ENCODE measurements at places on chromosomes 6 and 20. TPM values are rescaled to one million over a fixed set of nuclear protein-coding genes. Genes with fewer than 3 reads are reported as not detected.

The MYT1 gene
- total RNA-seq: not detected

GRCh38 chr6:118617417-118617816 lies 34.0 kb downstream of the CEP85L start:
- H3K27ac ChIP-seq: no peak overlapping the region
- H3K27me3 ChIP-seq: no peaks in the 10 kb centered on the region
- peaks cover 32% of the 10 kb centered on the region for H3K36me3 ChIP-seq
- H3K4me3 ChIP-seq: no peak overlapping the region
- peaks cover 13% of the 10 kb centered on the region for H3K4me1 ChIP-seq
- DNase-seq: no peak

The SLC17A2 gene
- total RNA-seq: 0.55 TPM

The LY86 gene
- 0.57 TPM for total RNA-seq

DNA sequence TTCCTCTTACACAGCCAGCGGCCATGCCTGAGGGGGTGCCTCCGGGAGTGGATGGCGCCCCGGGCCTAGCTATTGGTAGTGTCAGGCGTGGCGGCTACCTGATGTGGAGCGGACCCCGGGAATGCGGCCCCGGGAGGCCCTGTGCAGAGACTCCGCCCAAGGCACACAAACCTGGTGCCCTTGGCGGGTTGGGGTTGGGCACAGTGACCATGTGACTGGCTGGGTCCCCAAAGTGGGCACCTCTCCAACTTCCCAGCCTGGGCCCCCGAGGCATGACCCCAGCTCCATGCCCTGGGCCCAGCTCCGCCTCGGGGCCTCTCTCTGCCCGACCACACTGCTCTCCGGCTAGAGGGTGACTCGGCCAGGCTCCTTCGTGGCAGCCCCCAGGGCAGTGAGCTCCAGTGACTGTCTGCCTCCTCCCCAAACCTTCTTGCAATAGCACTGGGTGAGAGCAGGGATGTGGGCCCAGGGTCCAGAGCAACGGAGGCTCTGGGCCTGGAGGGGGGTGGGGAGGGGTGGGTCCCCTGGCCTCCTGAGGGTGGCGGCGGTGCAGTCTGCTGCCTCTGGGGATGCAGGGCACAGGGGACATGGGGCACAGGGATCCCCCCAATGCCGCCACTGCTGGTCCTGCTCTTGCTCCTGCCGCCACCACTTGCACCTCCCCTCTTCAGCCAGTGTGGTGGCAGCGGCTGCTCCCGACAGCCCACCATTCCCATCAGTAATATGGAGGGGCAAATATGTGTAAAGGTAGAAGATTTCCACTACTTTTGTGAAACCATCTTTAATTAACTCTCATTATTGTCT lies 942.9 kb upstream of the EPHA7 start:
- no peak for DNase-seq
- no peaks in the 10 kb centered on the region for H3K27me3 ChIP-seq
- no peak overlapping the region for H3K4me3 ChIP-seq
- H3K4me1 ChIP-seq: no peaks in the 10 kb centered on the region
- no peak overlapping the region for H3K27ac ChIP-seq

The TDP2 gene
- 47.0 TPM for total RNA-seq

GRCh38 chr20:41306061-41306727 lies 11.3 kb downstream of the ZHX3 start:
- no peaks in the 10 kb centered on the region for H3K27me3 ChIP-seq
- H3K27ac ChIP-seq: no peak overlapping the region
- DNase-seq: no peak
- no peaks in the 10 kb centered on the region for H3K4me1 ChIP-seq
- H3K36me3 ChIP-seq: no peaks in the 10 kb centered on the region

The EFCAB8 gene
- total RNA-seq: 0.37 TPM

DNA sequence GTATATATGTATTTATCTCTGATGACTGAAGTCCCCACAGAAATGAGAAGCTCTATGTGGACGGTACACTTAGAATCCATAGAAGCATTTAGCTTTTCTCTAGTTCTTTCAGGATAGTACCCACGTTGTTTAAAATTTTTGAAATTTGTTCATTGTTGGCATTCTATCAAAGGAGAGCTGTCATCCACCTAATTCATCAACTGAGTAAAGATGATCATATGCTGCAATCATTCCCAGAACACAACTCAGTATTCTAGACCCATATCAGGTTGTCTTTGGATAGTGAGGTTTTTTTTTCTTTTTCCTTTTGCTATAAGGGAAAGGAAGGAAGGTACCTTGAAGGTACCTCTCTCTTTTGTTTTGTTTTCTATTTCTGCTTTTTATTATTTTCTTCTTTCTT lies 9.3 kb downstream of the SERAC1 start:
- no peaks in the 10 kb centered on the region for H3K27me3 ChIP-seq
- H3K4me1 ChIP-seq: peaks cover 12% of the 10 kb centered on the region
- H3K36me3 ChIP-seq: peaks cover 24% of the 10 kb centered on the region

DNA sequence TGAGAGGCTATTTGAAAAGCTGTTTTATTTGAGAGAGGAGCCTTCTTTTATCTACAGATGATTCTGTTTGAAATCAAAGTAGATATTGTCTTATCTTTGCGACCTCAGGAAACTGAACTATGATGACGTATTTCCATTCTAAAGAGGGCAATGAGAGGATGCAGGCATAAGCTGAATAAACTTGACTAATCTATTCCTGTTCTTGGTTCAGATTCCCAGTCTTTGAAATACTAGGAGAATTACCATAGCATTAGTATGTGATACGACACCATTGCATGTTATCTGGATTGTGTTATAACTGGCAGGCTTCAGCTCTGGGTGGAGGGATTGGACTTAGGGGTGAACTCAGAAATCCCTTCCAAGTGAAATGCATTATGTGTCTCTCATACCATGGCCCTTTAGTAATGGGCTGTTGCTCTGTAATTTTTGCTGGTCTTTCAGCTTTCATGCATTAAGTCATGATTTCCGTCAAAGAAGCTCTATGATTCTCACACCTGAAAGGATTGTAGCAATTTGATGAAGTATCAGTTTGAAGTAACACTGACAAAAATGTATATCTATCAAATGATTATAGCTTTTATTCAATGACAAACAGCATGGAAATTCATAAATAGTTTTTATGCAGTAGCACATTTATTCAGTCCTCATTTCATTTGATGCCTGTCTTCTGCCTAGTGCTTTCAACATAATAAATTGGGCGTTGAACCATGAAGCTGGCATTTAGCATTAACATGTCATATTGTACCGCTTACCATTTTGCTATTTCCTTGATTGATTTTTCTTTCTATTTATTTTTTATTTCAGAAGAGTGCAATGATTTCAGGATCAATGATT lies 138.4 kb upstream of the SPACA1 start:
- peaks cover 14% of the 10 kb centered on the region for H3K27me3 ChIP-seq
- H3K27ac ChIP-seq: peak overlapping the region; percentile 57
- DNase-seq: no peak
- peak overlapping the region; percentile 62 for H3K4me3 ChIP-seq
- peaks cover 5% of the 10 kb centered on the region for H3K36me3 ChIP-seq
- H3K4me1 ChIP-seq: peaks cover 67% of the 10 kb centered on the region

The RRAGD gene
- total RNA-seq: 6.3 TPM

The BMP6 gene
- 1.1 TPM for total RNA-seq

GRCh38 chr20:37742131-37742530 lies 48.3 kb downstream of the CTNNBL1 start:
- H3K27ac ChIP-seq: no peak overlapping the region
- H3K27me3 ChIP-seq: no peaks in the 10 kb centered on the region
- no peak overlapping the region for H3K4me3 ChIP-seq
- H3K36me3 ChIP-seq: peaks cover 25% of the 10 kb centered on the region
- H3K4me1 ChIP-seq: peaks cover 12% of the 10 kb centered on the region

DNA sequence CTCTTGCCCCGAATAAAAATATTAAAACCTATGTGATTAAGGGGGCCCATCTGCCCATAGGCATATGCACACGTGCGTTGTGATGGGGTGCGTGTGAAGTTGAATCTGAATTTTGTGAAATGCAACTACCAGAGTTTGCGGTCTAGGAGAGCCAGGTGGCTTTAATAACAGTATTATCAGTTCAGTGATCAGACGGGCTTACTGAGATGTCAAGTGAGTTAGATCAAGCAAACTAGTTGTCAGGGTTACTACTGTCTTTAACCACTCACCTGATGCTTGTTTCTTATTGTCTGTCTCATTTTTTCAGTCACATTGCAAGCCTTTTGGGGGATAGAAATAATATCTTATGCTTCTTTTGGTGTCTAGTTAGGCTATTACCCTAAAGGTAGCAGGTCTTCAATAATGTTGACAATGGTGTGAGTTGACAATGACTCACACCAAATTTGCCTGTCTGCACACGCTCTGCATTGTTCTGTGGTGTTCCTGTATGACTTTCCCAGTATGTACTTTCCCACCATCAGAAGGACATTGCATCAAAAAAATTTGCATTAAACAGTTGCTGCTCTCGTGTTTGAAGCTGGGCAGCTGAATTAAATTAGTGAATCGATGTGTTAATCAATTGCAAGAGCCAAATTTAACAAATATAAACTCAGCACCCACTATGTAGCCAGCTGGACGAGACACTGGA lies 103.1 kb upstream of the NAA20 start:
- H3K27ac ChIP-seq: no peak overlapping the region
- peaks cover 8% of the 10 kb centered on the region for H3K27me3 ChIP-seq
- no peak for DNase-seq
- H3K4me3 ChIP-seq: no peak overlapping the region
- no peaks in the 10 kb centered on the region for H3K36me3 ChIP-seq
- no peaks in the 10 kb centered on the region for H3K4me1 ChIP-seq

The NRSN1 gene
- total RNA-seq: not detected

DNA sequence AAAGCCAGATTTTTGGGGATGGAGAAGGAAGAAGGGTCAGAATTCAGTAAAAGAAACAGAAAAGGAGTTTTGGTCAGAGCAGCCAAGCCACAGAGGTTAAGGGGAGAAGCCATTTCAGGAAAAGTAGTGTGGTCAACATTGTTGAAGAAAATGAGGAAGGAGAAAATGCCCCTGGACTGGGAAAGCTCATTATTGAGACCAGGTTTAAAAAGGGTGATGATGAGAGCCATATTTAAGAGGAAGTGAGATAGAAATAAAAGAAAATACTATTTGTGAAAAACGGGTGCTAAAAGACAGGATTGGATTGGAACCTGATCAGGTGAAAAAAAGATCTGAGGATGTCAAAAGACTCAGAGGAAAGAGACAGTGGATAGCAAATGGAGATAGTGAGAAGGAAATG lies 75.8 kb downstream of the CEP162 start:
- H3K4me1 ChIP-seq: peaks cover 4% of the 10 kb centered on the region
- DNase-seq: no peak
- peaks cover 8% of the 10 kb centered on the region for H3K36me3 ChIP-seq
- no peak overlapping the region for H3K4me3 ChIP-seq
- no peak overlapping the region for H3K27ac ChIP-seq
- H3K27me3 ChIP-seq: no peaks in the 10 kb centered on the region

The BPIFB2 gene
- not detected for total RNA-seq

GRCh38 chr6:31126396-31127175 lies 6.3 kb upstream of the CDSN start:
- no peak overlapping the region for H3K4me3 ChIP-seq
- H3K4me1 ChIP-seq: no peaks in the 10 kb centered on the region
- no peak overlapping the region for H3K27ac ChIP-seq
- H3K36me3 ChIP-seq: no peaks in the 10 kb centered on the region
- DNase-seq: no peak
- peaks cover 18% of the 10 kb centered on the region for H3K27me3 ChIP-seq

The SLC12A5 gene
- 0.73 TPM for total RNA-seq

DNA sequence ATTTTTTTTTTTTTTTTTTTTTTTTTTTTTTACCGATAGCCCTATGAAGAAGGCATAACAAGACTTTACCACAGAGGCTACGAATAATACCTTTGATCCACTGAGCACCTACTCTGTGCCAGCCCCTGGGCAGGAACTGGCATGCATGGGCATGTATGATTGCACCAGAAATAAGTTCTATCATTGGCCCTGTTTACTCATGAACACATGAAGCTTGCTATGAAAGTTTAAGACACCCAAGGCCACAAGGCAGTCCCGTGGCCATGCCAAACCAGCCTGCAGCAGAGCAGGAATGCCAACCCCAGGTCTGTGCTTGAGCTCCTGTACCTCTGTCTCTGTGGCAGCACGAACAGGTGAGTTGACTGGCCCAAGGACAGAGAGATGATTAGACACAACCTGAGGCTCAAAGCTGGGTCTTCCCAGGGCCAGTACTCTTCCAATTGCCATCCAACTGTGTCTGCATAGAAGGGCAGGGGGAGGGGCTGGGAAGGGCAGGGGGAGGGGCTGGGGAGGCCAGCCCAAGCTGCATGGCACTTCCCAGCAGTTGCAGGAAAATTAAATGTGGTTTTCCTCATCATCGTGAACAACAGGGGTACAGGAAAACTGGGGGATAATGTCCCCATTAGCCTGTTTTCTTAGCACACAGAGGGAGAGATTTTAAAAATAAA lies 63.5 kb downstream of the LRFN2 start:
- H3K4me3 ChIP-seq: no peak overlapping the region
- no peaks in the 10 kb centered on the region for H3K36me3 ChIP-seq
- no peak overlapping the region for H3K27ac ChIP-seq
- H3K4me1 ChIP-seq: peaks cover 4% of the 10 kb centered on the region
- H3K27me3 ChIP-seq: peaks cover 9% of the 10 kb centered on the region

The SLC4A11 gene
- 1.6 TPM for total RNA-seq

DNA sequence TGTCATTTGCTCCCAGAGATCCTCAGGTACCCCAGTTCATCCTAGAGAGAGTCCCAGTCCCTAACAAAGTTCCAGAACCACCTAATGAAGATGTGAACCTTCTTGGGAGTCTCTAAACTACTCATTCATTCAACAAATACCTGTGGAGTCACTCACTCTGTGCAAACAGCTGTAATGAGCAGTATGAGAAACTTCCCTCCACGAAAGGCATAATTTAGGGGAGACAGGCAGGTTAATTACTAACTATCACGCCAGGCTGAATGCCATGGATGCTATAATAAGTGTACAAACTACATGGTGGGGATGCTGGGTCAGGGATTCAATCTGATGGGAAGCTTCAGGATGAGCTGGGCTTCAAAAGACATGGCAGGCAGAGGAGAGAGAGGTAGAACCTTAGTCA lies 70.1 kb upstream of the AFDN start:
- H3K4me3 ChIP-seq: no peak overlapping the region
- no peaks in the 10 kb centered on the region for H3K4me1 ChIP-seq
- no peaks in the 10 kb centered on the region for H3K36me3 ChIP-seq

GRCh38 chr6:107331409-107332386 lies 127.7 kb downstream of the PDSS2 start:
- DNase-seq: no peak
- H3K4me1 ChIP-seq: peaks cover 11% of the 10 kb centered on the region
- H3K4me3 ChIP-seq: no peak overlapping the region
- H3K36me3 ChIP-seq: peaks cover 5% of the 10 kb centered on the region
- no peaks in the 10 kb centered on the region for H3K27me3 ChIP-seq
- H3K27ac ChIP-seq: no peak overlapping the region

DNA sequence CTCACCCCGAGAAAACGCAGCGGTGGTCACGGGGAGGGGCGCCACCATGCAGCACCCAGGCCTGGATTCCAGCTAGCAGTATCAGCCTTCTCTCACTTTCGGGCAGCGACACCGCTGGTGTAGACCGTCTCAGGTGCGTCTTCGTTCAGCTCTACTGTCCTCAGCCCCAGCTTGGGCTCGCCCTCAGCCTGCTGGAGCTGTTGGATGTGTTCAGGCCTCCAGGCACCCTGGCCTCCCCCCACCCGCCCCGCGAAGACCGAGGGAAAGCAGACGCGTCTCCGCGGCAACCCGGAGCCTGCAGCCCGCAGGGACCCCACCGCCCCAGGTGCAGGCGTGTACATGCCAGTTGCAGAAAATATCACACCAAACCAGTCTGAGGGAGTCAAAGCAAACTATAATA lies 60.8 kb upstream of the CARMIL1 start:
- no peak overlapping the region for H3K27ac ChIP-seq
- no peak for DNase-seq
- H3K27me3 ChIP-seq: peaks cover 2% of the 10 kb centered on the region
- H3K4me1 ChIP-seq: peaks cover 2% of the 10 kb centered on the region
- H3K4me3 ChIP-seq: no peak overlapping the region

The DEF6 gene
- total RNA-seq: 120 TPM

All from activated T-helper 2 cell treated with anti-CD3 and anti-CD28 coated beads, Interferon-gamma antibody, Interleukin-2, Interleukin-4, amounts not matched to agents 10 μg/mL and 5 μg/mL and 100 μg/mL, durations not matched to agents 14 hours and 24 hours and 36 hours (primary cell).